SW480 (cell line): ENCODE measurements at places on chromosomes 2 and 18.

- no peak for DNase-seq
These were observed 53.5 kb downstream of the PPIG start for GRCh38 chr2:169637620-169638019.

DNA sequence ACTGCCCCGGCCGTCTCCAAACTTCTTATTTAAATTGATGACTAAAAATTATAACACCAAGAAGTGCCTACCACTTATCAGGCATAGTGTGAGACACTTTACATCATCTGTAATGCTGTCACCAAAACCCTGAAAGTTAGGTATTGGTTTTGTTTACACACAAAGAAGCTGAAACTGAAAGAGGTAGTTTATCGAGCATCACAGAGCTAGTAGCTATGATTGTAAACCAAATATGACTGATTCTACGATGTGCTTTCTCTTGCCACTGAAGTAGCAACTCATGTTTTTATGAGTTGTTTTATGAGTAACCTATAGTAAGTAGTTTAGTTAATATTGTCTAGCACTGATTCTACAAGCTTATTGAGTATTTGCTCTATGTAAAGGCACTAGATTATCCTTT, 31.5 kb downstream of the DYNC1I2 start:
- no peak for DNase-seq

GRCh38 chr2:138777996-138778395, 2.2 kb downstream of the NXPH2 start:
- DNase-seq = peak; percentile 9

DNA sequence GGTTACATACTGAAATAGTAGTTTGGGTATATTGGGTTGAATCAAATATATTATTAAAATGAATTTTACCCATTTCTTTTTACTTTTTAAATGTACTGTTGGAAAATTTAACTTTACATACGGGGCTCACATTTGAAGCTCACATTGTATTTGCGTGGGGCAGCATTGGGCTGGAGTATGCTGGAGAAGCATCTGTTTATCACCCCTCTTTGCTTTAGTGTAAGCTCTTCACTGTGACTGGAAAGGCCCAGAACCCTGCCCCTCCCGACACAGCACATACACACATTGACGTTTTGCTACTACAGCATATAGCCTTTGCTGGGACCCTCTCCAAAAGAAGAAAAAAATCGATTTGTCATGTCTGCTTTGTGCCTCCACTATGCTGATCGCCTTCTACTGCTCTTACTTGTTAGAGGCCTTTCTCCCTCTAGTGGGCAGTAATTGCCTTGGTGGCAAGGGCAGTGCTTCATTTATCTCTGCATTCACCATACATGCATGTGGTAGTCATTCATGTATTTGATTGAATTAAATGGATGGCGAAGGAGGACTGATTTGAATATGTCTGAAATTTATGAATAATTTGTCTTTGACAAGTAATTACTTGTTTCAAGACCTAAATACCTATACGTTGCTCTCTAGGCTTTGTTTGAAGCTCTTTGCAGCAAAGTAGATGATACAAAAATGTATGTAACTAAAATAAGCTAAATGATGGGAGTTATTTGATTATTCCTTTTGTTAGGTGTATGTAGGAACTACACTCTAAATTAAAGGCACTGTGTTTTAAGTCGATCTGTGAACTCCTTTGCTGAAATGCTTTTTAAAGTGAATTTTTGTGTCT, 37.4 kb downstream of the VAPA start:
- peak; percentile 53 for DNase-seq

- DNase-seq = no peak
These were observed 519.1 kb downstream of the SOX11 start for GRCh38 chr2:6211236-6211635.

DNA sequence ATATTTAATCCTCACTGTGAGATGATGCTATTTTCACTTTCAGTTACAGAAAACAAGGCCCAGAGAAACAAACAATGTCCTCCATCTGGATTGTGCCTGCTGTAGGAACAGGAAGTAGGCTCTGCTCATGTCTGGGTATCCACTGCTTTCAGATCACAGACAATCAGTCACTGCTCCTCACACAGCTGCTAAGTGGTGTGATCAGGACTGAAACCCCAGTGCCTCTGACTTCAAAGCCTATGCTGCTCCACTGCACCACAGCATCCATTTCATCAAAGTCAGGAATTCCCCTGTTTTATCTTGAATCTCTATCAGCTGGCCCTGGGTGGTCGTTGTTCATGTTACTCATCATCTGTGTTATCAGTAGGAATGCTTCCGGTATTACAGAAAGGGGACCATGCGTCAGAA, 303.8 kb upstream of the TRIB2 start:
- no peak for DNase-seq

- DNase-seq = no peak
These were observed 158.1 kb downstream of the TANC1 start for GRCh38 chr2:159126432-159127022.

GRCh38 chr2:64542071-64543007, 18.2 kb downstream of the AFTPH start:
- DNase-seq = no peak

GRCh38 chr2:235939471-235939870, 228.7 kb downstream of the GBX2 start:
- no peak for DNase-seq

- DNase-seq = no peak
These were observed 2.4 kb downstream of the SKA1 start for GRCh38 chr18:50377061-50377798.

- no peak for DNase-seq
These were observed 4.1 kb upstream of the KLHL30 start for GRCh38 chr2:238134393-238134785.

DNA sequence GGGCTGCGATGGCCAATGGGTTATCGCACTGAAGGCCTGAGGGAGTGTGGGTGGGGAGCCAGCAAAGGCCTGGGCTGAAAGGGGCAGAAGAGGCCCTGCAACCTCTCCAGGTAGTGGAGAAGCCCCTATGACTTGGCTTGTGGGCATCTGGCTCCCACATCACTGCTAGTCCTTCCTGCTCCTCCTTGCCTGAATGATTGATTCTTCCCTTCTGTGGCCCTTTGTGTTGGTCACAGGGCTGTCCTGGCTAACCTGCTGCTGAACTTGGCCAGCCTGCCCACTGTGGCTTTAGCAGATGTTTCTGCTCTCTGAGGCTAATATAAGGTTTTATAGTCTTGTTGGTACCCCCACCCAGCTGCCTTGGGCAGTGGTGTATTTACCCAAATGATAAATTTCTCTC, 136.2 kb upstream of the ALPP start:
- DNase-seq = no peak

DNA sequence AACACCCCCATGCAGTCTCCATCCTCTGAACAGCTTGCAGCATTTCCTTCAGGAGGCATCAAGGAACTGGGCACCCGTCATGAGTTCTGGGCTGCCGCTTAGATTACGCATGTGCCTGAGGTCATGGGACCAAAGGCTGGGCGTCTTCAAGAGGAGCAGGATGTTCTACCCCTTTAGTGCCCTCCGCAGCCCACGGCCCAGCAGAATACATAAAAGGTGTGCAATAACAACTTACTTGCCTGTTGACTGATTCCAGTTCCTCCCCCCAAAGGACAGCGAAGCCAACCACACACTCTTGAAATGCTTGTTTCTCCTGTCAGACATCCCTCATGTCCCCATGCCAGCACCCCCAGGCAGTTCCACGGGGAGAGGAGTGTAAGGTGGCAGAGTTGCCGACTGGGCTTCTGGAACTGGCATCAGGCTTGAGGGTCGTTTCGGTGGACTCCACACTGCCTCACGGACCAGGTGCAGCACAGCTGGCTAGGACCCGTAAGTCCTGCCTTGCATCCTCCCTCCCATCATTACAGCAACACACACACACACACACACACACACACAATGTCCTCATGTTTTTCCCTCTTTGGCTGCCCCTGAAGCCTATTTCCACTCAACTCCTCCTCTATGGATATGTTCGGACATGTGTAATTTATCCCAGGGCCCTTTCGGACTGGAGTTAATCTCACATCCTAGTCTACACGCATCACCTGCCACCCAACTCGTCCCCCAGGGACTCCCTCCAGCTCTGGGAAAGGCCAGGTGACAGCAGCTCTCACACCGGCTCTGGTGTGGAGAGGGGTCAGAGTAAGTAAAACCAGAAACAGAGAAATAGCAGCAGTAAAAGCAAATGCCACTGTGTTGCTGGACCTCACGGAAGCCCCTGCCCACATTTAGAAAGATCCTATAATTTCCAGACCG, 200.7 kb downstream of the BCL11A start:
- DNase-seq = no peak

- no peak for DNase-seq
These were observed 1636.4 kb upstream of the NXPH2 start for GRCh38 chr2:140416577-140416976.

DNA sequence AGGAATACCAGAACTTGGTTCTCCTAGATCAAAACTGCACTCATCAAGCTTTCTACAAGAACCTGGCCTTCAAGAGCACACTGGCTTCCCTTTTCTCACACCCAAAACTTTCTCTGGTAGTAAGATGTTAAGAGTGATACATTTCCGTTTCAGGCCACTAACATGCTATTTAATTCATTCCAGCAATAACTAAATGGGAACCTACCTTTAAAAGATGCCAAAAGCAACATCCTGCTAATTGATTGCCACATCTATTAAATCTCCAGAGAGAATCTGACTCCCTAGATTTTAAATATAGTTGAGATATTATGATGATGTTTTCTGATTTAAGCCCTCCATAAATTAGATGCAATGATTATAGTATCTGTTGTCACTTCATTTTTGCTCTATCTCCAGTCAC, 71.6 kb downstream of the KCTD18 start:
- no peak for DNase-seq

- DNase-seq = peak; percentile 72
These were observed at the start of gene SLC35F6 for GRCh38 chr2:26764078-26764887. SLC35F6 (plus strand) TSS chr2:26764284; CDS start chr2:26764350, 66 bp downstream.

DNA sequence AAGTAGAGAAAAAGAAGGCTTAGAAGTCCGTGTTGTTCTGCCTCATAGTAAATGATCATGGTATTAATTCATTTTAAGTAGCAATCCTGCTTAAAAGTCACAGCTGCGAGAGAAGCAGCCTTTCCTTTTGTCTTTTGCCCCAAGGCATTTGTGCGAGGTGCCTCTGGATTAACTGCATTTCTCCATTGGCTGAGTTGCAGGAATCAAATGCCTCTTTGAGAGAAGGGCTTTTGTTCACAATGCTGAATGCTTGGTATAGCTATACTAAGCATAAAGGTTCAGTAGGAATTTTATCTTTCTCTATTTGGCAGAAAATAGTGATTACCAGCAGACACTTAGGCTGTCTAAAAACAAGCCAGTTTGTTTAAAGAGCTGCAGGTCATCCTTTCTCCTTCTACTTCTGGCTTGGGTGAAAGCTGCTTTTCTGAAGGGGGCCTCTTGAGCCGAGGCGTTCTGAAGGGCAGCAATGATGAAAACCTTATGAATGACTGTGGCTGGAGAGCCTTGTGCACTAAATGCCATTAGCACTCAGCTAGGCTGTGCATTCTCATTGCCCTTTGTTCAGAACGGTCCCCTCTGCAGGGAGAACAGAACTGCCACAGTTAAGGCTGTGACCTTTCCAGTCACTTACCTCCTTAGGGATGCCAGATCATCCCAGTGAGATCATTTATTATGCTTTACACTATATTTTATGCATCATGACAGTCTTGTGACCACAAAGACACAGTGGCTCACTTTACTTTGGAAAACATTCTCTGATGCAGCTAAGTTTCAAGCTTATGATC, 68.8 kb upstream of the TMEM87B start:
- no peak for DNase-seq

DNA sequence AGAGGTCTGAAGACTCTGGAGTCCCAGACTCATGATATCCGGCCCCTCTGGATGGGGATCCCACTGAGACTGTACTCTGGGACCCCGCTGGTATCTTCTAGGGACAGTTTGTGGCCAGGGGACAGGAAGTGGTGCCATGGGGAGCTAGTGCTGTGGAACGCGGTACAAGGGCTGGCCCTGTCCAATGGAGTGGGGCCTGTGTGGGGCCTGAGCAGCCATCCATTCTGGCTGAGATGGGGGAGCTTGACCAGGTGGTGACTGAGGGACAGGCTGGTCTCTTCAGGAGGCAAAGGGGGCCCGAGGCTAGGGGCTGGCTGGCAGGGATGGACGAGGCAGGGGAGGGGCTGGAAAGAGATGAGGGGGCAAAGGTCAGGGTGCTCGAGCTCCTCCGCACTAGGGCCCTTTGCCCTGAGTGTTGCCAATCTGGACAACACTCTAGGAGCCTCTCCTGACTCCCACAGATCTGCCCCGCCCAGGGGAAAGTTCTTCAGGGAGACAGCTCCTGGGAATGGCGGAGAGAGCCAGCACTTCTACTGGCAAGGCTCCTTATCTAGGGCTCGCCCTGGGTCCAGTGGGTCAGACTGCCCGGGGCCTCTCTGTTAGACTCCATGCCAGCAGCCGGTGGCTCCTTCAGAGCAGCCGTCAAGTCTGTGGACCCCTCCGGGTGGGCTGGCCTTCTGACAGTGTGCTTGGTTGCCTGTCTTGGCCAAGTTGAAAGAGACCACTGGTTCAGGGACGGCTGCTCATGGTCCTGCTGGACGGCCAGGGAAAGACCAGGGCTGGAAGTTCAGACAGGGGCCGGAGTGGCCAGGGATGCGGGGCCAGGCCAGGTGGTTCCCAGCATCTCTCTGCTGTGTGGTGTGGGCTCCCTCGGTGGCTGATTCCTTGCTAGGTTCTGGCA, 12.3 kb downstream of the MALL start:
- DNase-seq = no peak
